ENCODE measurements at places on chromosomes 4 and X.
A peak's percentile ranks its signal among the peaks of the same experiment; 100 is the strongest.

- DNase-seq: no peak
Observed at GRCh38 chrX:129877401-129877800, 28.6 kb upstream of the UTP14A start.

- no peak for DNase-seq
Observed at GRCh38 chrX:155053656-155054055, 17.3 kb downstream of the CMC4 start.

DNA sequence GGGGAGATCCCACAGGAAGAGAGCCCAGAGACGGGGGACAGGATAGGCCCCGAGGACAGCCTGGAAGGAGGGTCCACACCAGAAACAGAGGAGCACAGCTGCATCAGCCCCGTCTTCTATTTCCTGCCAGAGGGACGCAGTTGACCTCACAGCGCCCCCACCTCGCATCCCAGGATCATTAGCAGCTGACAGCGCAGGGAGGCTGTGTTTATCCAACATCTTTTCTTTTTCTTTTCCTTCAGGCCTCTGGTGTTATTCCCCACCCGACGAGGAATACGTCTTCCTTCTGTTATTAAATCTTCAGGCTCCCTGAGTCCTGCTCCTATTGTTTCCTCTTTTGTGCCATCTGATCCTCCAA is 75.4 kb downstream of the DCHS2 start:
- peak; percentile 31 for DNase-seq

GRCh38 chr4:38034986-38035882 is 75.0 kb downstream of the PTTG2 start:
- DNase-seq: peak; percentile 36

- no peak for DNase-seq
Observed at GRCh38 chr4:152218576-152218975, 317.3 kb downstream of the FBXW7 start.

DNA sequence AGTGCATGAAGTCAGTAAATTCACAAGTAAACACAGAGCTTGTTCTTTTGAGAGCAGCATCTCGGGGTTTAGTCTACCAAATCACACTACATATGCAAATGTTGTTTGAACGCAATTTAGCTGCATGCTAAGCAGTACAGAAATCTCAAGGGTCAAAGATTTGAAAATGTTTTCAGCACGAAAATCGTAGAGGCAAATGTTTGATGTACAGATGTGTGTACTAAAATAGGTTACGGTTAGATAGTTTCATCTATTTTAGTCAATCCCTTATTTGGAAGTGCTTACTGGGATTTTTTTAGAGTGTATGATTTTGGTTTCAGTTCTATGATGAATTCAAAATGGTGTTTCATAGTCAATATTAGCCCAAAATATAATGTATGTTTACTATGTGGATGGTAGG is 1928.2 kb upstream of the TENM3 start:
- no peak for DNase-seq

GRCh38 chrX:150627957-150628356 is 59.5 kb downstream of the MTM1 start:
- no peak for DNase-seq

All from BE2C (cell line).